ENCODE measurements at places on chromosomes 6 and 20.

DNA sequence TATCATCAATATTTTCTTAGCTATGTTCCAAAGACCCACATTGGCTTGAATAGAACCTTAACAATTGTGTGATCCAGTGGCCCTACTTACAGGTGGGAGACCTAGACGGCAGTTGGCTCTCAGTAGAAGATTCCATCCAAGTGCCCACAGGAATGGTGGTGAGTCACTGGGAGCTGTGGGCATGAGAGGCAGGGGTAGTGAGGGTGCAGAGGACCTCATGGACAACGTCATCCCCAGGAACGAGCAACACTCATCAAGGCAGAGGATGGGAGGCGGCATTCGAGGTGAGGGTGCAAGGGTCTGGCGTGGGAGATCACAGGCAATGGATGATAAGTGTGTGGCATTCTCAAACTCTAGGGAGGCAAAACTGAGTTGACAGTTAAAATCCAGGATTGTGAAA lies 17.5 kb upstream of the SPO11 start:
- H3K4me1 ChIP-seq = no peaks in the 10 kb centered on the region
- no peak for DNase-seq

DNA sequence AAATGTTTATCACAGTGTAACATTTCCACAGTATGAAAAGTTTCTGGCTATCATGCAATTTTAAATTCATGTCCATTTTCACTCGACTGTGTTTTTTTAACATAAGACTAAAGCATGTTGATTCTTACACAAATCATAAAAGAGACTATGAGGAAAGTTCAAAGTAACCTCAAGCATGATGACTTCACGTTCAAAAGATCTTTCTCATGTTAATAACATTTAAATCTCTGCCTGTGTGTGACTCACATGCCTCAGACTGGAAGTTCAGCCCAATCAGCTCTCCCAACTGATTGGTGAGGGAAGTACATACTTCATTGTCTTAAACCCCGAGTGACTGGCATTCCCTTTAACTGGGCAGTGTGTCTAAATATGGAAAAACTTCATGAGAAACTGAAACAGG lies 37.4 kb downstream of the ATXN1 start:
- H3K27ac ChIP-seq = no peak overlapping the region
- no peak for DNase-seq
- H3K4me1 ChIP-seq = no peaks in the 10 kb centered on the region
- no peaks in the 10 kb centered on the region for H3K27me3 ChIP-seq
- no peak overlapping the region for H3K4me3 ChIP-seq
- no peaks in the 10 kb centered on the region for H3K36me3 ChIP-seq

DNA sequence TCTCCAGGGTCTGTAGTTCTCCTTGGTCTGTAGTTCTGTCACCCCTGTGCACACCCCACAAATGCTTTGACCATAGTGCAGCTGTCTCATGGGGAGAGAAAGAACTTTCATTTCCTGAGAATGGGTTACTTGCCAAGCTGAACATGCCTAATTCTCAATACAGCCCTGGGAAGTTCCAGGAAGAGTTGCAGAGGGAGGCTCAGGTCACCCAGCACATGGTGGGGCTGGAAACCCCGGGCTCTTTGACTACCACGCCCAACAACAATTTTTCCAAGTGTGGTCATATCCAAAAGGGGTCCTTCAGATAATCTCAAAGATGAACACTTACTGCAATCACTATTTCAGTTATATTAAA lies 2.2 kb upstream of the PTPRA start:
- peaks cover 2% of the 10 kb centered on the region for H3K27me3 ChIP-seq
- no peak overlapping the region for H3K27ac ChIP-seq
- no peaks in the 10 kb centered on the region for H3K36me3 ChIP-seq
- no peak for DNase-seq
- no peak overlapping the region for H3K4me3 ChIP-seq
- peaks cover 2% of the 10 kb centered on the region for H3K4me1 ChIP-seq

GRCh38 chr6:111813677-111814310 lies 59.5 kb downstream of the FYN start:
- H3K4me1 ChIP-seq = 0 out of 2 replicates have a peak, but pooled peaks cover 1% of the 10 kb centered on the region
- H3K27me3 ChIP-seq = no peaks in the 10 kb centered on the region
- no peak overlapping the region for H3K4me3 ChIP-seq

- DNase-seq = no peak
- H3K4me1 ChIP-seq = no peaks in the 10 kb centered on the region
- H3K27ac ChIP-seq = no peak overlapping the region
- H3K36me3 ChIP-seq = no peaks in the 10 kb centered on the region
- no peaks in the 10 kb centered on the region for H3K27me3 ChIP-seq
- H3K4me3 ChIP-seq = no peak overlapping the region
Measured at GRCh38 chr6:21985904-21986303, 310.9 kb downstream of the PRL start.

- H3K36me3 ChIP-seq = no peaks in the 10 kb centered on the region
- no peak overlapping the region for H3K27ac ChIP-seq
- H3K4me1 ChIP-seq = no peaks in the 10 kb centered on the region
- no peak overlapping the region for H3K4me3 ChIP-seq
- no peak for DNase-seq
Measured at GRCh38 chr6:9064156-9064555, 628.8 kb upstream of the SLC35B3 start.

- H3K27ac ChIP-seq = no peak overlapping the region
- H3K36me3 ChIP-seq = no peaks in the 10 kb centered on the region
- no peaks in the 10 kb centered on the region for H3K4me1 ChIP-seq
- no peak for DNase-seq
- no peak overlapping the region for H3K4me3 ChIP-seq
Measured at GRCh38 chr6:99282479-99283062, 66.9 kb downstream of the FAXC start.

DNA sequence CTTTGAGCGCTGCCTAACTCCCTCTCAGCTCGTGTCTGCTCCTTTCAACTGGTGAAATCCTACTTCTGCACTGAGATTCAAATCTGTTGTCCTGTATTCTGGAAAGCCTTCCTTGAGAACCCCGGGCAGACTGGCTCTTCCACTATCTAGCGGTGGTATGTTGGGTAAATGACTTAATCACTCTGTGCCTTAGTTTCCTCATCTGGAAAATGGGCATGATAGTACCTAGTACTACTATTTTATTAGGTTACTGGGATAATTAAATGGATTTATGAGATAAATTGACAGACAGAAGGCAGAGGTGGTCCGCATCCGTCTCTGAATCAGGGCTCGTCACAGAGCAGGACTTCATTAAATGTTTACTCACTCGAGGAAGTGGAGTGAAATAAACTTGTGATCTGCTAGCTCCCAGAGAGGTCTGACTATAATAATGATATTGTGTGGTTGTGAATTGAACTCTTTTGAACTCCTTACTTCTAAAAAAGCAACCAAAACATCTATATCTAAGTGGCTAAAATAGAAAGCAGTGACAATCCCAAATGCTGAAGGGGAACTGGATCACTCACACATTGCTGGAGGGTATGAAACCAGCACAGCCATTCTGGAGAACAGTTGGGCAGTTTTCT lies 26.6 kb downstream of the PPP1R16B start:
- no peaks in the 10 kb centered on the region for H3K4me1 ChIP-seq
- H3K36me3 ChIP-seq = no peaks in the 10 kb centered on the region
- H3K4me3 ChIP-seq = no peak overlapping the region
- no peak overlapping the region for H3K27ac ChIP-seq
- no peaks in the 10 kb centered on the region for H3K27me3 ChIP-seq

DNA sequence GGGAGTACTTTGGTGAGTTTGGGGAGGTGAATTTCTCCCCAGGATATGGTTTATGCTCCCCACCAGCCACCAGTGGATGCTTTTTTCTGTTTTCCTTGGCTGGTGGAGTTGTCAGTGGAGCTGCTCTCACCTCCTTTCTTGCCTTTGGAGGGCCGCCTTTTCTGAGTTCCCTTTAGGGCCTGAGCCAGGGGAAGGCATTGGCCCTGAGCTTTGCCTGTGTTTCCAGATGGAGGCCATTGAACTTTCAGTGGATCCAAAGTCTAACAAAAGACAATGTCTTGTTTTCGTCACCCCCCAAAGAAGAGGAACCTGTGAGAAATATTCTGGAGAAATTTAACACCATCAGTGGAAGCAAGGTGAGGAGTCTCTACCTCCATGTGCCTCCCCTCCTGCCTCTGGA lies 4.4 kb upstream of the TMEM14A start:
- H3K27me3 ChIP-seq = peaks cover 3% of the 10 kb centered on the region
- H3K27ac ChIP-seq = no peak overlapping the region
- H3K4me3 ChIP-seq = no peak overlapping the region
- no peaks in the 10 kb centered on the region for H3K36me3 ChIP-seq
- 0 out of 2 replicates have a peak, but pooled peaks cover 2% of the 10 kb centered on the region for H3K4me1 ChIP-seq
- no peak for DNase-seq

DNA sequence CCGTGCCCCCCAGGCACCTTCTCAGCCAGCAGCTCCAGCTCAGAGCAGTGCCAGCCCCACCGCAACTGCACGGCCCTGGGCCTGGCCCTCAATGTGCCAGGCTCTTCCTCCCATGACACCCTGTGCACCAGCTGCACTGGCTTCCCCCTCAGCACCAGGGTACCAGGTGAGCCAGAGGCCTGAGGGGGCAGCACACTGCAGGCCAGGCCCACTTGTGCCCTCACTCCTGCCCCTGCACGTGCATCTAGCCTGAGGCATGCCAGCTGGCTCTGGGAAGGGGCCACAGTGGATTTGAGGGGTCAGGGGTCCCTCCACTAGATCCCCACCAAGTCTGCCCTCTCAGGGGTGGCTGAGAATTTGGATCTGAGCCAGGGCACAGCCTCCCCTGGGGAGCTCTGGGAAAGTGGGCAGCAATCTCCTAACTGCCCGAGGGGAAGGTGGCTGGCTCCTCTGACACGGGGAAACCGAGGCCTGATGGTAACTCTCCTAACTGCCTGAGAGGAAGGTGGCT lies 960 bp downstream of the TNFRSF6B start:
- no peak overlapping the region for H3K27ac ChIP-seq
- no peaks in the 10 kb centered on the region for H3K27me3 ChIP-seq
- H3K4me3 ChIP-seq = no peak overlapping the region

- H3K27ac ChIP-seq = no peak overlapping the region
- H3K4me3 ChIP-seq = no peak overlapping the region
- no peaks in the 10 kb centered on the region for H3K36me3 ChIP-seq
- peak; percentile 20 for DNase-seq
Measured at GRCh38 chr20:45011108-45011526, 44.8 kb downstream of the STK4 start.

GRCh38 chr20:23320317-23320716 lies 30.3 kb upstream of the NXT1 start:
- no peaks in the 10 kb centered on the region for H3K36me3 ChIP-seq
- H3K4me3 ChIP-seq = no peak overlapping the region
- DNase-seq = no peak

- no peak overlapping the region for H3K27ac ChIP-seq
- H3K4me3 ChIP-seq = no peak overlapping the region
- no peaks in the 10 kb centered on the region for H3K4me1 ChIP-seq
- no peaks in the 10 kb centered on the region for H3K36me3 ChIP-seq
- H3K27me3 ChIP-seq = no peaks in the 10 kb centered on the region
- DNase-seq = no peak
Measured at GRCh38 chr6:69881322-69882151, 15.2 kb downstream of the COL19A1 start.

DNA sequence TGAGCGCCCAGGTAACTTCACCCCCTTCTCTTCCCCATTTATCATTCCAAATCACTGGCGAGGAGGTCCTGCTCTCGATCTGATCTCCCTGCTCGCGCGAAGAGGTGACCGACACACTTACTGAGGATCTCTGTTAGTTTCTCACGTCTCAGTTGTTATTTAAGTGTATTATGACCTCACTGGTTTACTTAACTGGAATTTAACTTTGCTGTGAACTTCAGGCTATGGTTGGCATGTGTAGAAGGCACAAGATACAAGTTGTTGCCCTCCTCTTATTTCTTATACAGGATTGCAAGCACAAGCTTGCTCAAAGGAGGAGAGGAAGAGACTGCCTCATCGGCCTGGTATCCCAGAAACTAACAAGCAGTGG lies 1.2 kb downstream of the RNF217 start:
- H3K27ac ChIP-seq = no peak overlapping the region
- H3K36me3 ChIP-seq = no peaks in the 10 kb centered on the region
- H3K4me3 ChIP-seq = peak overlapping the region; percentile 88
- no peaks in the 10 kb centered on the region for H3K27me3 ChIP-seq
- no peaks in the 10 kb centered on the region for H3K4me1 ChIP-seq
- DNase-seq = no peak

GRCh38 chr6:106972500-106972899 lies 2.0 kb downstream of the CD24 start:
- H3K4me3 ChIP-seq = peak overlapping the region; percentile 80
- H3K36me3 ChIP-seq = peaks cover 9% of the 10 kb centered on the region
- H3K27me3 ChIP-seq = no peaks in the 10 kb centered on the region
- DNase-seq = no peak
- no peak overlapping the region for H3K27ac ChIP-seq

DNA sequence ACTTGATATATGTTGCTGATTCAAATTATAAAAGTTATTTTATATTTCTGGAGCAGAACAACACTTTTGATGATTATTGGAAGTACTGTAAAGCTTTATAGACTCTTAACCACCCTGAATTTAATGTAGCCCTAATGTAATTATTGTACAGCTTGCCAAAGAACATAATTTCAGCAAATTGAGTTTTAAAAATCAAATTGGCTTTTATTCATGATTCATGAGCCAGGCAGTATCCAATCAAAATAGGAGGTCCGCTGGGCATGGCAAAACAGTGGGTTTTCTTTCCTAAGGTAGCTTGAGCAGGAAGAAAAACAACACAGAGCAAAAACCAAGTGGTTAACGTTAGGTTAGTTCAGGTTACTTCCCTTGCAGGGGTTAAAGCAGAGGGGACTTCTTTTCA lies 64.8 kb upstream of the MAP7 start:
- H3K4me3 ChIP-seq = no peak overlapping the region
- H3K36me3 ChIP-seq = no peaks in the 10 kb centered on the region
- DNase-seq = no peak
- no peak overlapping the region for H3K27ac ChIP-seq
- H3K27me3 ChIP-seq = no peaks in the 10 kb centered on the region
- peaks cover 4% of the 10 kb centered on the region for H3K4me1 ChIP-seq

DNA sequence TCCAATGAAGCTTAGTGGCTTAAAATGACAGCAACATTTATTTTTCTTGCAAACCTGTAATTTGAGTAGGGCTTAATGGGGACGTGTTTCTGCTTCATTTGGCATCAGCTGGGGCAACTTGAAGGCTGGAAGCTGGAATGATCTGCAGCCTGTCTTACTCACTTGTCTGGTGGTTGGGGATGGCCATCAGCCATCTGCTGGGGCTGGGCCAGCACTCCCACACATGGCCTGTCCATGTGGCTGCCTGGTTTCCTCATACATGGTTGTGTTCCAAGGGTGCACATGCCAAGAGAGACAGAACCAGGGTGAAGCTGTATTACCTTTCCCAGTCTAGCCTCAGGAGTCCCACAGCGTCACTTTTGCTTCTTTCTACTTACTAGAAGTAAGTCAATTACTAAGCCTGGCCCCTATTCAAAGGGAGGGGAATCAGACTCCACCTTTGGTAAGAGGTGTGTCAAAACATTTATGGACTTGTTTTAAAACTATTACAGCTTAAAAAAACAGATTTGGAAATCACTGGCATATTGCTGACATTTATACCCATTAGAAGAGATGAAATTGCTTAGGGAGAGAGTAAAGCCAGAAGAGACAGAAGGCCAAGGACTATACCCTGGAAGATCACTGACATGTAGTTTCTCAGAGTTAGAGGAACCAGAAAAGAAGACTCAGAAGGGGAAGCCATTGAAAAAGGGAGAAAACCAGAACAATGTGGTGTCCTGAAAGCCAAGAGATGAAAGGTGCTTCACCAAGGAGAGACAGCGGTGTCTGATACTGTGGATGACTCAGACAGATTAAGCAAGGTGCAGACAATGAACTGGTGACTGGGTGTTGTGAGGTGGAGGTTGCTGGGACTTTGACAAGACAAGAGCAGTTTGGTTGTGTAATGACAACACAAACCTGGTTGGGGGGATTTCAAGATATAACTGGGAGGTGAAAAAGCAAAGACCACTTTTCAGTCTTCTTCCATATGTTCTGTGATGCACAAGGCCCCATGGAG lies 345.2 kb downstream of the GJA1 start:
- H3K36me3 ChIP-seq = no peaks in the 10 kb centered on the region
- no peaks in the 10 kb centered on the region for H3K27me3 ChIP-seq
- H3K27ac ChIP-seq = no peak overlapping the region
- H3K4me3 ChIP-seq = no peak overlapping the region
- no peaks in the 10 kb centered on the region for H3K4me1 ChIP-seq
